Fibroblast of lung (primary cell): ENCODE measurements at places on chromosomes 2 and 18.

- DNase-seq: no peak
Measured at GRCh38 chr2:237444071-237444470, 30.1 kb upstream of the COL6A3 start.

- peak; percentile 61 for DNase-seq
Measured at GRCh38 chr2:238970553-238971081, 122.7 kb downstream of the TWIST2 start.

DNA sequence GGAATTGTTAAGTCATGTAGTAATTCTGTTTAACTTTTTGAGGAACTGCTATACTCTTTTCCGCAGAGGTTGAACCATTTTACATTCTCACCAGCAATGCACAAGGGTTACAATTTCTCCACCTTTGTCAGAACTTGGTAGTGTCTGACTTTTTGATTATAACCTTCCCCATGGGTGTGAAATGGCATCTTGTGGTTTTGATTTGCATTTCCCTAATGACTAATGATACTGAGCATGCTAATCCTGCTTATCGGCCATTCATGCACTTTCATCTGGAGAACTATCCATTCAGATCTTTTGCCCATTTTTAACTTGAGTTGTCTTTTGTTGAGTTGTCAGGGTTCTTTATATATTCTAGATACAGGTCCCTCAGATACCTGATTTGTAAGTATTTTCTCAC is 47.2 kb downstream of the CYB5A start:
- DNase-seq: no peak

GRCh38 chr2:165692906-165693305 is 101.1 kb downstream of the GALNT3 start:
- DNase-seq: no peak

- DNase-seq: no peak
Measured at GRCh38 chr2:9282128-9283112, 75.8 kb downstream of the ASAP2 start.

DNA sequence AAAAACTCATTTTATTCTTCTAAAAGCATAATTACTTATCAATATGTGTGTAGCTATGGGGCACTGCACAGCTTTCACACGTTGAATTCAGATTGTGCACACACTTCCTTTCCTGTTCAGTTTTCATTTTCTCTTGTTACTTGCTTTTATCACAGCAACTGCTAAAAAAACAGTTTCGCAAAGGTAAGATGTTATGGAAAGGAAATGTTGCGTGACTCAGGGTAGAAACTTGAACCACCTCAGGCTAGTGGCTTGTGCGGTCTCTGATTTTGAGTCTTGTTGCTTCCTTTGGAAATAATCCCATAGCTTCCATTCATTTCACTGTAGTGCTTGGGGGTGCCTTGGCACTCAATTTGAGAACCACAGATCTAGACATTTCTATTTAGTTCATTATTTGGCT is 171.9 kb downstream of the FMNL2 start:
- DNase-seq: peak; percentile 93

DNA sequence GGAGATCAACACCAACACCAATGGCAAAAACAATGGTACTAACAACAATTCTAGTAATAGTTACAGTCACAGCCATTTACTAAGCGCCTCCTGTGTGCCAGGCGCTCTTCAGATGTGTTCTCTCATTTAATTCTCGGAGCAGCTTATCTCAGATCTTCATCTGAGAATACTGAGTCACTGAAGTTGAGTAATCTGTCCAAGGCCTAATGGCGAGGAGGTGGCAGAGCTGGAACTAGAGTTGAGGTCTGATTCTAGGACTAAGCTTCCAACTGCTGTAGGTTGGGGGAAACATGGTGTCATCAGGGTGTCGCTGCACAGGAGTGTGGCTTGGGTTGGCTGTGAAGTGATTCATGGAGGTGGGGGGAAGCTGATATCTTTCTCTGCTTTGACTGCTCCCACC is 156.1 kb downstream of the DYSF start:
- no peak for DNase-seq

DNA sequence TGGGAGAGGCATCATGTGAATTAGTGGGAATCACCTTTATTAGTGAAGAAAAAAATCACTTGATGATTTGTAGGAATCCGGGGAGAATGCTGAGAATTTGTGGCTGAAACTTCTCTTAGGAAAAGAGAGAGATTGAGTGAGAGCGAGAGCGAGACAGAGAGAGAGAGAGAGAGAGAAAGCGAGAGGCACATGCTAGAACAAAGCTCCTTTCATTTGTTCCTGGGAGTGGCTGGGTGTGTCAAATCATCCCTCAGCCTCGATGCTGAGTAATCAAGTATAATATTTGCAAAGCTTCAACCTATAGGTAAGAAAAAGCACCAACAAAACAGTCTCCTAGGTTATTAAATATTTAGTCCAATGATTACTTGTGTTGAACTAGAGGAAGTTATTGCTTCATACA is 4.4 kb upstream of the SERPINB5 start:
- DNase-seq: no peak

- DNase-seq: peak; percentile 66
Measured at GRCh38 chr2:46435796-46436360, 43.5 kb upstream of the TMEM247 start.

- DNase-seq: no peak
Measured at GRCh38 chr2:25256488-25256875, 85.2 kb downstream of the DNMT3A start.
